Stimulated activated CD4-positive, alpha-beta T cell treated with anti-CD3 and anti-CD28 coated beads, Interleukin-15, amount 100 ng/mL, for 1 hour (primary cell): ENCODE measurements at places on chromosomes 7 and 10.
A peak's percentile ranks its signal among the peaks of the same experiment; 100 is the strongest.

- DNase-seq: no peak
Observed at GRCh38 chr7:155523168-155523675, 23.1 kb downstream of the CNPY1 start.

- no peak for DNase-seq
Observed at GRCh38 chr7:7630626-7631329, 9.8 kb upstream of the UMAD1 start.

- DNase-seq: no peak
Observed at GRCh38 chr10:77939561-77940001, 13.0 kb upstream of the DLG5 start.

GRCh38 chr10:77911535-77912123 is 14.9 kb downstream of the DLG5 start:
- no peak for DNase-seq

DNA sequence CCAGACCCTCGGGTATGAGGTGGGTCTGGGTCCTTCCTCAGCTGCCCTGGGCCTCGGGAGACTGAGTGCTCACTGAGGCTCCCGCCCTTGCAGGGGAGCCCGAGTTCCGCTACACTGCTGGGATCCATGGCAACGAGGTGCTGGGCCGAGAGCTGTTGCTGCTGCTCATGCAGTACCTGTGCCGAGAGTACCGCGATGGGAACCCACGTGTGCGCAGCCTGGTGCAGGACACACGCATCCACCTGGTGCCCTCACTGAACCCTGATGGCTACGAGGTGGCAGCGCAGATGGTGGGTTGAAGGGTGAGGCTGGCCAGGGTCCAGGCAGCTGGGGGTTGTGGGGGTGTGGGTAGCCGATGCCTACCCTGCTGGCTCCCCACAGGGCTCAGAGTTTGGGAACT is 7.6 kb downstream of the AEBP1 start:
- DNase-seq: no peak

DNA sequence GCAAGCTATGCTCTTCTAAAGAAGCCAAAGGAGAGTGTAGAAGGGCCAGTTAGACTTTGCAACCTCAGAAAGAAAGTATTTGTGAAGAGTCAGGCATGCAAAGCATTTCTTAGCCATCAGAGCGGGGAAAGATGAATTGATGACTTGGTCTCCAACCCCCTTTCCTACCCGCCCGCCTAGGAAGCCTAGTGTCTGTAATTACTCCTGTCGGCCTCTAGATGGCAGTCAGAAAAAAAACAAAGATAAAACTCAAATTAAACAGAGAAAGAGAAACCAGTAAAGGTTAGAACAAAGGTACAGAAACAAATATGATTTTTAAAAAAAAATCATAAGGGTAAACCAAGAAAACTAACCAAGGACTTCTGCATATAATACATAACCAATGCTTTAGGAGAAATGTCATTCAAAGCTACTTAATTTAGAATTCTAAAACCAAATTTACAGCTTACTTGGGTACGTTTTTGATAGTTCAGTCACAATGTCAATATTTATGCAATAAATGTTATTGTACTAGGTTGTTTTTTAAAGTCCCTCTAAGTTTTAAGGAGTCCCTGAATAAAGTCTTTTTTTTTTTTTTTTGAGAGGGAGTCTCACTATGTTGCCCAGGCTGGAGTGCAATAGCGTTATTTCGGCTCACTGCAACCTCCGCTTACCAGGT is 97.6 kb downstream of the LYZL1 start:
- no peak for DNase-seq

DNA sequence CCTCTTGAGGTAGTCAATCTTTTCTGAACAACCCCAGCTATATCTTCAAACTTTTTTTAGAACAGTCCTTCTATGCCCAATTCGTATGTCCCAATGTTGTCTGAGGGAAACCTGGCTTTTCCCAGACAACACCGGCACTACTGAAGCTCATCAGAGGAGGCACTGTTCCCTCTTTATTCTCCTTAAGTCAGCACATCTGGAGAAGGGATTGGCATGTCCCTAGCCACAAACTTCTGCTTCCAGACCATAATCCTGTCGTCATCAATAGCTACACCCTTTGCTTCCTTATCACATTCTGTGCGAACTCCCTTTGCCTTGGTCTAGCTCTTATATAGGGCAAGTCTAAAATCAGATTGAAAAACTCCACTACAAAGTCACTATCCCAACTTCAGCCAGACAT is 22.9 kb downstream of the PON3 start:
- no peak for DNase-seq

DNA sequence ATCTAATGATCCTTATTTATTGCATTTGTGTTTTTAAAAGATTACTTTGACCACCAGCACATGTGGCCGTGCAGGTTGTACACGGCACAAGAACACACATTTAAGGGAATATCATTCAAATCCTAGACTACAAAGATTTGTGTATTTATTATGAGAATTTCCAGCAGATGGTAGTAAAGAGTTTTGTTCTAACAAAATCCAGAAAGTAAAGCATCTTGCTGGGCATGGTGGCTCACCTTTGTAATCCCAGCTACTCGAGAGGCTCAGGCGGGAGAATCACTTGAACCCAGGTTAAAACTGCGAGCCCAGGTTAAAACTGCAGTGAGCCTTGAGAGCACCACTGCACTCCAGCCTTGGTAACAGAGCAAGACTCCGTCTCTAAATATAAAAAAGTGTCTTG is 31.5 kb downstream of the MACROH2A2 start:
- DNase-seq: no peak

DNA sequence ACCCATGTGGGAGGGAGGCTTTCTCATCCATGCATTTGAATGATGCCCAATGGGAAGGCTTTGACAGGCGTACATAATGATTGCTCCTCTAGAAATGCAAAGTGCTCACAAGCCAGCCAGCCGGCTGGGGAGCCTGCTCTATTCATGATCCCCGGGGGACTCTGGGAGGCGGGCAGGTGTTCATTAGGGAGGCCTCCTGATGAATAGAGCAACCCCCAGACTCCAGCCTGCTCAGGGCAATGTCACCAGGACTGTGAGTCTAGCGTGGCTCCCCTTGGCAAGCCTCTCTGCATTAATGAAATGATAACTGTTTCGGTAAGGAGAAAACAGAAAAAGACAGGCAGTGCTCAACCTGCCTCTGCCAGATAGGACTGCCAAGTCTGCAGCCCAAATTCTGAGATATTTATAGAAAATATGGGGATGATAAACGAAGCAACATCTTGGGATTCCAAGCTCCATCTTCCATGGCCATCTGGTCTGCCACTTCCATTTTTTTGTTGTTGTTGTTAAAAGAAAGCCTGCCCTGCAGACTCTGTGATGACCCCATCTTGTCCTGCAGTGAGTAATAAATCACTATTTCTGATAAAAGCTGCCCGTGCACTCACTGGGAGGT is 236.4 kb downstream of the PRPF18 start:
- DNase-seq: no peak

DNA sequence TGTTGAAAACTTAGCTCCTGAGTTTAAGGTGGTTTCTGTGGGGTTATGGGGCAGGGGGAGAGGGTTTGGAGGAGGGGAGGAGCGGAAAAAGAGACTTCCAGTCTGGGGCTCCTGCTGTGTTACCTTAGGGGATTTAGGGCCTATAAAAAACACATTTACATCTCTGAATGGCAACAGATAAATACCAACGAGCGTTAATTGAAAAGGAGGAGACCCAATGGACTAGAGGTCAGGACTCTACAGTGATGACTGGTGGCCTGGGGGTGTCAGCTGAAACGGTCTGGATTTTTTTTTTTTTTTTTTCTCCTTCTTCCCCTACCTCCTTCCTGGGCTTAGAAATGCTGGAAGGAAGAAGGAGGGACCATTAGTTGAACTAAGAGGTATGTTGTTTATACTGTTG is 47.4 kb downstream of the AUTS2 start:
- no peak for DNase-seq

DNA sequence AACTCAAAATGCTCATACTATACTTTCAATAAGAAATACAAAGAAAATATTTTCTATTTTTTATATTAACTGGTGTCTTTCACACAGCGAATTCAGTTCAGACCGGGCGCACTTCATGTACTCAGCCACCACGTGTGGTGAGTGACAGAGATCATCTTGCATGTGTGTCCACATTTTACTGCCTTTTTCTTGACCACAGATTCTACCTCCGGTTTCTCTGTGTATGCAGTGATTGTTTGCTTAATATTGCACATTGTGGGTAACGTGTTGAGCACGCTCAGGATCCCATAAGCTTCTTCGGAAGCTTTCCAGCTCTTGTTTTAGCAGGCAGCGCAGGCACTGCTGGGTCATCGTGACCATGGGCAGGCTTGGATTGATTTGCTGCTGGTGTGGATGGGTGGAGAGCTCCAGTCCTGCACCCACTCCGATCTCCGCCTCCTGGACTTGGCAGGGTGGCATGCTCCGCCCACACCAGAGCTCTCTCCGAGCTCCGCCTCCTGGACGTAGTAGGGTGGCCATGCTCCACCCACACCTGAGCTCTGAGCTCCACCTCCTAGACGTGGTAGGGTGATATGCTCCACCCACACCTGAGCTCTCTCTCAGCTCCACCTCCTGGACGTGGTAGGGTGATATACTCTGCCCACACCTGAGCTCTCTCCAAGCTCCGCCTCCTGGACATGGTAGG is 253.3 kb downstream of the DIP2C start:
- DNase-seq: no peak

DNA sequence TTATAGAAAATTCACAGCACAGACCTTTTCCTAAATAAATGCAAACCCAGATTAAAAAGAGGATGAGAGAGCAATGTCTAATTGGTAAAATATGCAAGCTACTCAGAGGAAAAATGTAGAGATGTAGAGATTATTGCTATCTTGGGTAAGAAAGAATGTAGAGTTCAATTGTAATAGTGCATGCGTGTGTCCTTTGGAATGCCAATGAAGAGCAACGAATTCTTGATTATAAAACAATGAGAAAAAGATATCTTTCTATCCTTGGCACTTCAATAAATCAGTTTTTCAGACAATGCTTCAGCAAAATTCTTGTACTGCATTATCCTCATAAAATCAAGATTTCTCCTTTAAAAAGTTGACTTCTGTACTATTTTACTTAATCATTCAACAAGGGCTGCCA is 50.9 kb downstream of the SEMA3D start:
- DNase-seq: no peak

GRCh38 chr10:71138166-71138830 is 74.1 kb upstream of the UNC5B start:
- DNase-seq: no peak

GRCh38 chr10:82742478-82742877 is 867.5 kb downstream of the NRG3 start:
- no peak for DNase-seq

GRCh38 chr10:37269554-37270256 is 144.3 kb downstream of the ANKRD30A start:
- no peak for DNase-seq

DNA sequence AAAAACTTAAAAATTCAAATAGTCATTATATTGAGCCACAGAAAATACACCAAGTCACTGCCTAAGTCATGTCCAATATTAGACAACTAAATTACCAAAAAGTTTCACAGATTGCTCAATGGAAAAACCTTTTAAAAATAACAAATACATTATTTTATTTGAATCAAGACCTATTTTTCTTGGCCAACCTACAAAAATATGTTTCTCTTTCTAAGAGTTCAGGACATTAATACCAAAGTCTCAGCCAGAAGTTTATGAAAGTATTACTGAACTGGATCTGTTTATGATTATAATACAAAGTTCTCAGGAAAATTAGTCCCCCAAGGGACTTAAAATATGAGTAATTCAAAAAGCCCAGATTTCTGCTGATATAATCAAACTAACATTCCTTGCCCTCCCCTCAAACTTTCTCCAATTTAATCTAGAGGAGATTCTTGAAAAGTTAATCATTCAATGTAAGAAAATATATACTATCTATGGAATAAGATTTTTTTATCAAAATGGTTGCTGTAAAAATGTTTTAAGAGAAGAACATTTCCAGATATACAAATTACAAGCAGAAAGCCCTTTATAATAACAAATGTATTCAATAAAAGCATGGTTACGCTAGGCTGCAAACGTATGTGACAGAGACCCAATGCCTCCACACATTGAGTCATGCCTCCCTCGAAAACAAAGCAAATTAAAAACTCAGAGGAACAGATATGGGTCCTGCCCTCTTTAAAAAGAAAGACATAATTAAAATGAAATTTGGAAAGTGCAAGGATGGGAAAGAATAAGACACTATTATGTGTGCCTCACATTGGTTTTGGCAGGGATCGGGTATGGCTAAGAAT is 381.6 kb downstream of the PARD3 start:
- DNase-seq: no peak

- no peak for DNase-seq
Observed at GRCh38 chr10:97314671-97315070, 4.4 kb upstream of the FRAT1 start.

GRCh38 chr7:404812-405488 is 114.7 kb downstream of the PDGFA start:
- no peak for DNase-seq

- no peak for DNase-seq
Observed at GRCh38 chr10:86931872-86932271, 25.5 kb downstream of the MMRN2 start.

GRCh38 chr10:106255111-106255678 is 909.3 kb downstream of the SORCS1 start:
- no peak for DNase-seq

DNA sequence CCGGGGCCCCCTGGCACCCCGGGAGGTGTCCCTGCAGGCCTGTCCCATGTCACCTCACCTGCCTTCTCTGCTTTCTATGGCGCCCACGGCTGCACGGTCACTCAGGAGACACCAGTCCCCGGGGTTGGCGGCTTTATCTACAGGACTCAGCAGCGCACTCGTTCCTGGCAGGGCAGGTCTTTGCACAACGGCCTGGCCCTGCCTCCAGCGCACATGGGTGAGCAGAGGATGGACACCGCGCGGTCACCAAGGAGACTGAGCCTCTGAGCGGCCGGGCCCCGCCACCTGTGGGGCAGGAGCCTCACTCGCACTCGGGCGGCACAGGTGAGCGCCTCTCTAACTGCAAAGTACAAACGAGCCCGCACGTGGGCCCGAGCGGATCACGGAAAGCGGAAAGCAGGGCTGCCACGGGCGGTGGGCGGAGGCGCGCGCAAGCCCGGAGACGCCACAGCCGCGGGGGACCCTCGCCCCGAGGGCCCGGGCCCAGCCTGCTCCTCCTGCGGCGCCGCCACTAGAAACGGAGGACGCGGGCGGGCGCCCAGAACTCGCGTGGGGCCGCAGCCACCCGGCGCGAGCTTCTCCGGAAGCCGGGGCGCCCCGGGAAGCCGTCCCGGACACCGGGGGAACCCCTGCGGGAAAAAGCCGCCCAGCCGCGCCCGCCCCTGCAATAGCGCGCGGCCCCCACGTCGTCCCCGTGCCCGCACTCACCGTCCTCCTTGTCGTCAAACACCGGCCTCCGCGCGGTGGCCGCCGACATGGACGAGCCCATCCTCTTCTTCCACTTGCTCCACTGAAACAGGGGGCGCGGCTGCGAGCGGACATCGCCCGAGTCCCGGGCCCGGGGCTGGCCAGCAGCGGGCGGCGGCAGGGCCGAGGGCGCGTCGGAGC is 642 bp downstream of the STK32C start:
- DNase-seq: peak; percentile 21

- DNase-seq: no peak
Observed at GRCh38 chr7:150829426-150829825, 22.9 kb upstream of the AOC1 start.

GRCh38 chr7:151863386-151864079 is 13.4 kb downstream of the PRKAG2 start:
- DNase-seq: no peak

- no peak for DNase-seq
Observed at GRCh38 chr7:70553364-70553763, 578.6 kb upstream of the GALNT17 start.

- DNase-seq: no peak
Observed at GRCh38 chr7:121138262-121138933, 149.9 kb downstream of the CPED1 start.
